Right lung (tissue), 10 donors: ENCODE measurements at places on chromosomes 11 and 22.
A peak's percentile ranks its signal among the peaks of the same experiment; 100 is the strongest.

- DNase-seq = peak; percentile 44
These were observed 12.5 kb downstream of the CCDC34 start for GRCh38 chr11:27350511-27350910.

GRCh38 chr22:49006207-49007012, 821.3 kb downstream of the BRD1 start:
- no peak for DNase-seq

GRCh38 chr11:63243533-63243932, at the start of gene SLC22A25:
Gene SLC22A25, minus strand, starts transcription at chr11:63243599. Its CDS starts 13,947 bp downstream, at chr11:63229652.
- DNase-seq = no peak

GRCh38 chr11:1983601-1983961, 14.1 kb downstream of the H19 start:
- no peak for DNase-seq
